CD4-positive, alpha-beta T cell treated with Interleukin-15 for 4 hours (primary cell): ENCODE measurements at places on chromosomes 16 and 17.

DNA sequence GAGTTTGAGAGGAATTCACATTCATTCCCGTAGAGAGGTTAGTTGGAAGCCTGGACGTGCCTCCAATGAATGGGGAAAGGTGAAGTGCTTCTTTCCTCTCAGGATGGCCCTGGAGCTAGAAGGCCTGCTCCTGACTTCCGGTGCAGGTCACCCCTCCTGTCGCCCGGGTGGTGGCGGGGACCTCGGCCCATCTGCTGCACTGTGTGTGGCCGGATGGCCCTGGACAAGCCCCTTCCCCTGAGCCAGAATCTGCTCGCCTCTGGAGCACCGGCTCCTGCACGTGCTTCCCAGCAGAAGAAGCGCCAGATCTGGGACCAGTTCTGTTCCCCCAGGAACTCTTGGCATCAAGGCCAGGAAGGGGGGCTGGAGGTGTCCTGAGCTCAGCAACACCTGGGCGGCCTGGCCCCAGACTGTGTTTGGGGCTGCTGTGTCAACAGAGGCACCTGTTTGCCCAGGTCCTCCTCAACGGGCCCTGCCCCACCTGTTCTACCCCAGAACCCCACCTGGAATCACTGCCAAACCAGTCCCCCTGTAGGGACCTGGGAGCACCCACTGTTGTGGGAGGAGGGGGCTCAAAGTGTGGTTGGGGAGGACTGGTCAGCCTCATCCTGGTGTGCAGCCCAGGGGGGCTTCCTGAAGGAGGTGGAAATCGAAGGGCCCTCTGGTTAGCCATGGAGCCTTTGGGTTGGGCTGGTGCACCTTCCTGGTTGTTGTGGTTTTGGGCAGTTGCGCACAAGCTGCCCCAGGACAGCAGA lies 5.1 kb upstream of the PERCC1 start:
- no peak for DNase-seq

GRCh38 chr16:53773150-53773846 lies 69.3 kb downstream of the FTO start:
- no peak for DNase-seq

- DNase-seq: no peak
Observed at GRCh38 chr16:53529513-53529912, 26.5 kb upstream of the AKTIP start.

DNA sequence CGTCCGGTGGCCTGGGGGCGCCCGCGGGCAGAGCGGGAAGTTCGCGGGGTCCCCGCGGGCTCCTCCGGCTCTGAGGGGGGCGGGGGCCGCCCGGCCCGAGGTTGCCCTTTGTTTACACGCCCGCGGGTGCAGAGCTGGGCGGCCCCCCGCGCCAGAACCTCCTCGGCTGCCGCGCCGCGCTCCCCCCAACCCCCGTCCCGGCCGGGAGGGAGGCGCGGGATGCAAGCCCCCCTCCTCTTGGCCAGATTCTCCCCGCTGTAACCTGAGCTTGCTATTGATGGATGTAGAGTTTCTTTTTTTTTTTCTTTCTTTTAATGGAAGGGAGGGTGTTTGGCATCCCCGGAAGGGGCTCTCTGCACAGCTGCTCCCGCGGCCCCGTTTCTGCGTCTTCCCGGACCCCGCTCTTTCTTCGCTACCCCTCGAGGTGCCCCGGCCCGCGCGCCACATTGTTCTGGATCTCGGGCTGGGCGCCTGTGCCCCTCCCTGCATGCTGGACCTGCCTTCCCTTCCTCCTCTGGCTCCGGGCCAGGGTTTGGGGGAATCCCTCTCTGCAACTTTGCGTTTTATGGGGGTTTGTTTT lies 646 bp downstream of the CBX2 start:
- DNase-seq: no peak

DNA sequence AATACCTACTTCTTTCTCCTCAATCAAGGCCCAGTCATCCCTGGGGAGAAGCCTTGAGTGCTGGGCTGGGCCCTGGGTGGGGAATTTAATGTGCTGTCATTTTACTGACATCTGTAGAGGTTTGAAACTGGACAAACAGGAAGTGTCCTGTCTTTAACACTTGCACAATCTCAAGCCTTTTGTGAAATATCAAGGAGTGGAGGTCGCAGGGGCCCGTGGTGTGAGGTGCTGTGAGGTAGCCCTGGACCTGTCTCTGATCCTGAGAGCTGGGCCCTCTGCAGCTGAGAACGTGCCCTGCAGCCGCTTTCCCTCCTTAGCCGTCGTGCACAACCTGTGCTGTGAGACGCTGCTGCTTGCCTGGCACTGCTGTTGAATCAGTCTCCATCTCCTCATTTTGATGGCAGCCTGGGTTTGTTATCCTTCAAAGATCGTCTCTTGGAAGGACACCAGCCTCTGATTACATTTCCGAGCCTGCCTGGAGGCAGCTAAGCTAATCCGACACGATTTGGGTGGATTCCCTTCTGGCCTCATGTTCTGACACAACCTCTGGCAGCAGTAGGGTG lies 29.9 kb downstream of the SMARCE1 start:
- no peak for DNase-seq

DNA sequence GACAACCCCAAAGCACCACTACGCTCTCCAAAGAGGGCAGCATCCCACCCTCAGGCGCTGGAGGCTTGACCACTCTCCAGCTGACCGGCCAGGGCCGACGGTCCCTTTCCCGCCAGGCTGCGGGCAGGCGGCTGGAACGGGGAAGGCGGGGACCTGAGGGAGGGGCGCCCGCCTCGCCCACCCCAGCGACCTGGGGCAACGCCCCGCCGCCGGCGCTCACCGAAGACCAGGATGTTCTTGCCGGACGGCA lies 431 bp downstream of the DYNC1LI2 start:
- no peak for DNase-seq

GRCh38 chr17:80959330-80960036 lies 32.2 kb upstream of the CHMP6 start:
- DNase-seq: no peak

DNA sequence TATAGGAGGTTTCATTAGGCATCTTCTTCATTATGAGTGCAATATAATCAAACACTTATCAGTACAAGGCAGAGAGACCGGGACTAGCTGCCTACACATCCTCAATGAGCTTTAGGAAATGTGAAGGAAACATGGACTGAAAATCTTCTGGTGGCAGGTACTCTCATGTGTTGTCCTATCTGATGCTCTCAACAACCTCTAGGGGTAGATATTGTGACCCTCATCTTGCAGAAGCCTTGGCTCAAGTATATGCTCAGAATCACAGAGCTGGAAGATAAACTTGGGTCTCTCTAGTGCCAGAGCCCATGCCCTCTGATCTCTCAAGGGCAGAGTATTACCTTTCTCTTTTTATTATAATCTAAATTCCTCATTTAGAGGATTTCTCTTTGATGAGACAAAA lies 181.6 kb upstream of the C17orf78 start:
- no peak for DNase-seq

- DNase-seq: no peak
Observed at GRCh38 chr16:89425523-89425922, 64.8 kb downstream of the ANKRD11 start.

- no peak for DNase-seq
Observed at GRCh38 chr16:83134638-83135037, 507.9 kb downstream of the CDH13 start.

GRCh38 chr16:85239871-85240270 lies 127.6 kb upstream of the CIBAR2 start:
- no peak for DNase-seq

- DNase-seq: no peak
Observed at GRCh38 chr17:3972281-3972731, 8.1 kb upstream of the ATP2A3 start.

- peak; percentile 31 for DNase-seq
Observed at GRCh38 chr16:10765772-10766171, 22.1 kb downstream of the NUBP1 start.

DNA sequence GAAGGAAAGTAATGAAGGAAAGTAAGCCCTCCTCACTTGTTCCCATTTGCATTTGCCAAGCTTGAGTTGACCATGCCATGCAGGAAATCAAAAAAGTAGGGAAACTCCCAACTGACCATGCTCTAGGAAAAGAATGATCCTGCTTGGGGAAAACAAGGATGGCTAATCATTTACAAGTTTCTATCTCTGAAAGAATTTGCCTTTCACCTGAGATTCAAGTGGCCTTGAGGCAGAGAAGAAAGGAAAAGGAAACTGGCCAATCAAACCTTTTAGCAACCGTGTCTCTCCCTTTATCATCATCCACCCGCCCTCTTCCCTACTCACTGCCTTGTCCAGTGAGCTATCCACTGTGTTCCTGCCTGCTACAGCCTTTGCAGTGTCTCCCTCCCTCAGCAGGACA lies 757.2 kb upstream of the SOX9 start:
- no peak for DNase-seq

- no peak for DNase-seq
Observed at GRCh38 chr17:49437696-49438435, 23.2 kb upstream of the PHB1 start.

DNA sequence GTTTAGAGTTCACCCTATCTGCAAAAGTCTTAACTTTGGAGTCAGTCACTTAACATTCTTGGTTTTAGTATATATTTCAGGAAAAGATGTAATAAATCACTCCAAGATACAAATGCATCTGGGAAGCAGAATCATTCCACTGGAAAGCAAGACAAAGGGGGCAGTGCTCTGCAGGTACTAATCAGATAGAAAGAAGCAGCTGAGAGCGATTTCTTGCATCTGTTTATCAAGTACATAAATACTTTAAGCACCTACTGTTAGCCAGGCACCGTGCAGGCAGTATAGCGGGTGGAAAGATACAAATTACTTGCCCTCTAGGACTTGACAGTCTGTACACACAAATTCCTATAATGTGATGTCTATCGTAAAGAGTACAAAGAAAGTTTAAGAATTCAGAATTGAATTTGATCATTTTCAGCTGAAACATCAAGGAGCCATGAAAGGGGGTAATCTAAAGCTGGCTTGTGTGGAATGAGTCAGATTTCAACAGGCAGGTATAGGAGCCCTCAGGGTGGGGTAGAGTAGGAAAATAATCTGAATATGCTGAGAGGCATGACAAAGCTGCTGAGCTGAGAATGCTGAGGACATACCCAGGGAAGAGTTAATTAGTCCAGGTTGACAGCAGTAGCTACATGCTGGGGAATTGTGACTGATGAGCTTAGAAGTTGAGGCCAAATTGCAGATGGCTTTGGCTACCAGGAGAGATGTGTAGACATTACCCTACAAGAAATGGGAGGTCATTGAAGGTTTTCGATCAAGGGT lies 110.2 kb downstream of the CA10 start:
- DNase-seq: no peak

GRCh38 chr17:35660902-35661301 lies 70.5 kb upstream of the RASL10B start:
- DNase-seq: no peak

DNA sequence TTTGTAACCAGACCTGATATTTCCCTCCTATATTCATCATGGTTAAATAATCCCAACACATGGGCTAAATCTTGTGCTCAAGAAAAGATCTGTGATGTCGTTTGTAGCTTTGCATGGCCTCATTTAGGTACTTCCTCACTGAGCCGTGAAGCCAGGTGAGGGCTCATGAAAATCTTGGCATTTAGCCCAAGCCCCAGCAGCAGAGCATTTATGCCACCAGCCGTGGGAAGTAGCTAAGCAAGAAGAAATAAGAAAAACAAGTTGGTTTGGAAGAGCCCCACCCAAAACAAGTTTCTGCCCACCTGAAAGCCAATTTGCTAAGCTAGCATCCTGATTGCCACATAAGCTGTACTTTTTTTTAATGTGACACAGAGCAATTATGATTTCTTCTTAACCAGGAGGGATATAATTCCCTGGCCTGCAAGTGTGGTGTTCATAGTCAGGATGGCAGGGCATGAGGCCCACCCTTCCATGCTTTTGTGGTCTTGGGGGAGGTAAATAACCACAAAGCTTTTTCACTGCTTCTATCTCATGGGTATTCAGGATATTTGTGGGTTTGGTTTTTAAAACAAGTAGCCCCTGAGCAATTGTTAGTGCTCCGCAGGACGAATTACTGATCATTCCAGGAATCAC lies 10.5 kb downstream of the TMIGD1 start:
- peak; percentile 58 for DNase-seq

DNA sequence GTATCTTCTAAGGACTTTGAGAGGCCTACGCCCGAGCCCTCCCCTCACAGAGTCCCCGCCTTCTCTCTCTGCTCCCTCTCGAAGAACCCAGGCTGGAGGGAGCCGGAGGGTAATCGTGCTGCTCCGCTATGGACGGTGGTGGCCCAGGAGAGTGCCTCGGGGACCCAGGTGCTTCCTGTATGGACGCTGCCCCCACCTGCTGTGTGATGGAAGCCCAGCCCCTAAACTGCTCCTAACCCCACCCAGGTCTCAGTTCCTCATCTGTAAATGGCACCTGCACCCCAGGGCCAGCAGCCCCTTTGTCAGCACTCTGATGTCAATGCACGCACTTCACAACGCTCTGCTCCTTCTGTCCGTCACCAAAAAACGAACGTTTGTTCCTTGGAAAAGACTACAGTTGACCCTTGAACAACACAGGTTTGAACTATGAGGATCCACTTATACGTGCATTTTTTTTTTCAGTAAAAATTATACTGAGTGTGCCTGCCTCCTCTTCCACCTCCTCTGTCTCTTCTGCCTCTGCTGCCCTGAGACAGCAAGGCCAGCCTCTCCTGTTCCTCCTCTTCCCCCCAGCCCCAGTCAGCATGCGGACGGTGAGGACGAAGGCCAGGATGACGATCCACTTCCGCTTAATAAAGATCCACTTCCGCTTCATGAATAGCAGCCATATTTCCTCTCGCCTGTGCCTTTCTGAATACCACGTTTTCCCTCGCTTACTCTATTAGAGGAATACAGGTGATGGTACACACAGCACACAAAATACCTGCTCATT lies 118.3 kb downstream of the BANP start:
- DNase-seq: no peak

GRCh38 chr16:69680358-69680757 lies 46.0 kb downstream of the NQO1 start:
- no peak for DNase-seq

DNA sequence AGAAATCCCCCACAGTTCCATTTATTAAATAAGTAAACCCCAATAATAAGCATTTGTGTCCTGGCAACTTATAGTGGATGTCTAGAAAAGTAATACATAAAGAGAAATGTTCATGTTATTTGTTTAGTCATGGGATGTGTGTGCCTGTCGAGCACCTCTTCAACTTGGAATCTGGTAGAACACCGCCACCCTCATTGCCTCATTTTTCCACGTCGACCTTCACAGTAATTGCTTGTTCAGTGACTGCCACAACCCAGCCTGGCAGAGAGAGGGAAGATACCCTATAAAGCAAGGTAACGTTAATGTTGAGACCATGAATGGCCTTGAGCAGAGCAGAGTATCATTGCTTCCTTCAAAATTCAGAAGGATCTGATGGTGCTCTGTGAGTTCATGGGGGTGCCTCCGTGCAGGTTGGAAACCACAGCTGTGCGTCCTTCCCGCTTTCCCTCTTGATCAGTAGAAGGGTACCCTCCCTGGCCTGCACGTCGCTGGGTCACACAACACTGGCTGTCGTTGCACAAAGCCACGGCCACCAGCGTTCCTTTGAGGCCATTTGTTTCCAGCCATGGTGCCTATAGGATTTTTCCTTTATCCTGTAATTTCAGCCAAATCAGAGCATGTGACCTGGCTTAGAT lies 3.7 kb upstream of the DNASE1 start:
- no peak for DNase-seq

- no peak for DNase-seq
Observed at GRCh38 chr17:71869293-71869692, 251.5 kb upstream of the SOX9 start.
